ENCODE measurements at places on chromosomes 16 and 17.

DNA sequence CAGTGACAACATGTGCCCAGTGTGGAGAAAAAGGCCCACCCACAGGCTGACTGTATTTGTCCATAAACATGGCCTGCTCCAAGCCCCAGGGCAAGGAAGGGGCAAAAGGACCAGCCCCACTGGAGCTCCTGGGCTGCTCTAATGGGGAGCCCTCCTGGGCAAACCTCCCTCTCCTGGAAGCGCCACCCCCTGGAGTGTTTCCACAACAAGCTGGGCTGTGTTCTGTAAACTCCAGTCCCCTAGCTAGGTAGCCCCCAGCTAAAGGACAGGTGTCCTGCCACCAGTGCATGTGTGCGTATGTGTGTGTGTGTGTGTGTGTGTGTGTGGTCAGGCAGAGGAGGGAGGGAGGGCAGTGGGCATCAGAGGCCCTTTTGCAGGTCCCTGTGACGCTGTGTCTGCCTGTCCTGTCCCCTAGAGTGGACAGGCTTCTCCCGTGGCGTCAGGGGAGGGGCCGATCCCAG lies 11.3 kb upstream of the STAC2 start:
- DNase-seq: no peak

DNA sequence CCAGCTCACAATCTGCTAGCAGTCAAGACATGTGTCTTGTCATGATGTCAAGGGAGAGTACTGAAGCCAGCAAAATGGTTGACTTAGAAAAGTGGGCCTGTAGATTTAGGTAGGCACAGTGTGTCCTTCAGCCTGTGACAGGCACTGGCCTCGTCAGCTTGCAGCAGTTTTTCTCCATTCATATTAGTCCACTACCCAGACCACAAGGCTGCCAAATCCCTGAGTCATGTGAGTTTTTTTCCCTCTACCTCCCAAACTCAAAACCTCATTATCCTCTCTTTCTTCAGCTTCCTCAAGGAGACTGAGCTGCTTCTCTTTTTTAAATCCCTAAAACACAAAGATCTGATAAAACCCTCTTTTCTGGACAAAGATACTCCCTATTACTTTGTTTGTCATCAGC lies 102.6 kb upstream of the HS3ST3A1 start:
- DNase-seq: no peak

GRCh38 chr17:79438546-79439334 lies 172.1 kb downstream of the RBFOX3 start:
- DNase-seq: no peak

GRCh38 chr17:77684803-77685798 lies 273.4 kb upstream of the TNRC6C start:
- no peak for DNase-seq

- no peak for DNase-seq
These were observed 2.3 kb upstream of the IL4R start for GRCh38 chr16:27311448-27311830.

GRCh38 chr17:73103641-73104335 lies 11.3 kb upstream of the SLC39A11 start:
- DNase-seq: no peak

DNA sequence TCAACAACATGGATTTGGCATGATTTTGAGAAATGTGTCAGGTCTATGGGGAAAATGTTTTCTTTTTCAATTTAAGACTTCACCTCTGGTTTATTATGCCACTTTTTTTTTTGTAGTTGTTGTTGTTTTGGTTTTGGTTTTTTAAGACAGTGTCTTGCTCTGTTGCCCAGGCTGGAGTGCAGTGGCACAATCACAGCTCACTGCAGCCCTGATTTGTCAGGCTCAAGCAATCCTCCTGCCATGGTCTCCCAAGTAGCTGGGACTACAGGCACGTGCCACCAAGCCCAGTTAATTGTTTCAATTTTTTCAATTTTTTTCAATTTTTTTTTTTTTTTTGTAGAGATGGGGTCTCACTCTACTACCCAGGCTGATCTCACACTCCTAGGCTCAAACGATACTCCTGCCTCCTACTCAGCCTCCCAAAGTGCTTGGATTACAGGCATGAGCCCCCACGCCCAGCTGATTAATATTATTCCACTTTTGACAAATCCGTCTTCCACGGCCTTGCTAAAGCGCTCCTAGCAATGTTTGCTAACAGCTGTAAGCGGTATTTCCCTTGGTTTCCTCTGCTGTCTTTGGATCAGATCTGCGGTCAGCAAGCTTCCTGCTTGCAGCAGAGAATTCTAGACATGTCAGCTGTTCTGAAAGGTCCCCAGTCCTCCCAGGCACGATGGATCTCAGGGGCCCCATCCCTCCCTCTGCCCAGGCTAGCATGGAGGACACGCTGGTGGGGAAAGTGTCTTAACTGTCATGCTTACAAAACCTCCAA lies 7.0 kb upstream of the MILR1 start:
- DNase-seq: no peak

GRCh38 chr16:14056970-14057369 lies 14.1 kb upstream of the MRTFB start:
- no peak for DNase-seq

GRCh38 chr16:57721356-57722209 lies 14.0 kb upstream of the KATNB1 start:
- no peak for DNase-seq

- no peak for DNase-seq
These were observed 43.5 kb downstream of the MAP1LC3B start for GRCh38 chr16:87435372-87436224.

DNA sequence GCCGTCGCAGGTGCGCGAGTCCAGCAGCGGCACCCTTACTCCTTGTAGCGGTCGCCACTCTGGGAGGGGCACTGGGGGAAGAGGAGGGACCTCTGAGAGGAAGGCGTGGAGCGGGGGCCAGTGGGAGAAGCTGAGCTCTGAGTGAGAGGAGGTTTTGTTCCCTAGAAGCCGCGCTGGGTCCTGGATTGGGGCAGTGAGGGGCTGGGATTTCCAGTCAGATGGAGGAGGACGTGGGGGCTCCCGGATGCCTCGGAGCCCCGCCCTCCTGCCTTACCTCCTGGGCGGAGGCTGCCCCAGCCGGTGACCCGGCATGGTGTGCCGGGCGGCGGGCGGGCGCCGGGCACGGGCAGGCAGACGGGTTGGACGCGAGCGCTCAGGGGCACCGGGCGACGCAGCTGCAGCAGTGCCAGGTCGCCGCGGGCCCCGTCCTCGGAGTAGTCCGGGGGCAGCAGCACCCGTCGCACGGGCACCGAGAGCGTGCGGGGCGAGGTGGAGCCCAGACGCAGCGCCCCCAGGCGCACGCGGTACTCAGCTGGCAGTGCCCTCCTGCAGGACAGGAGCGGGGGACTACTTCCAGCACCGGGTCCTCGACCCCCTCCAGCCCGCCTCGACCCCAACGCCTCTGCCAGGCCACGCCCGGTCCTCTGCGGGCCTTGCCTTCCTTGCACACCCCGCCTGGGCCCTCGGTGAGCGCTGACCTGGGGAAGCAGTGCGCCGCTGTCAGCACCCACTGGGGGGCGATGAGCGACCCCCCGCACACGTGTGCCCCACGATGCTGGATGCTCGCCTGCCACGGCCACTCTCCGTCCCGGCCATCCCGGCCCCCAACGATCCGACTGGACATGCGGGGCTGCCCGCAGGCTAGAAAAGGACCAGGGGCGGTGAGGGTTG lies 2.0 kb downstream of the PRSS33 start:
- no peak for DNase-seq

All from right renal pelvis (tissue), 4 donors.